Stimulated activated CD4-positive, alpha-beta T cell treated with anti-CD3 and anti-CD28 coated beads, TNF-alpha, amount 100 ng/mL, for 4 hours (primary cell): ENCODE measurements at places on chromosomes 12 and 14.
A peak's percentile ranks its signal among the peaks of the same experiment; 100 is the strongest.

- DNase-seq, result no peak
These were observed 98.1 kb upstream of the TMPO start for GRCh38 chr12:98417266-98417665.

- DNase-seq, result no peak
These were observed 350.5 kb upstream of the PDE3A start for GRCh38 chr12:20017802-20018201.

DNA sequence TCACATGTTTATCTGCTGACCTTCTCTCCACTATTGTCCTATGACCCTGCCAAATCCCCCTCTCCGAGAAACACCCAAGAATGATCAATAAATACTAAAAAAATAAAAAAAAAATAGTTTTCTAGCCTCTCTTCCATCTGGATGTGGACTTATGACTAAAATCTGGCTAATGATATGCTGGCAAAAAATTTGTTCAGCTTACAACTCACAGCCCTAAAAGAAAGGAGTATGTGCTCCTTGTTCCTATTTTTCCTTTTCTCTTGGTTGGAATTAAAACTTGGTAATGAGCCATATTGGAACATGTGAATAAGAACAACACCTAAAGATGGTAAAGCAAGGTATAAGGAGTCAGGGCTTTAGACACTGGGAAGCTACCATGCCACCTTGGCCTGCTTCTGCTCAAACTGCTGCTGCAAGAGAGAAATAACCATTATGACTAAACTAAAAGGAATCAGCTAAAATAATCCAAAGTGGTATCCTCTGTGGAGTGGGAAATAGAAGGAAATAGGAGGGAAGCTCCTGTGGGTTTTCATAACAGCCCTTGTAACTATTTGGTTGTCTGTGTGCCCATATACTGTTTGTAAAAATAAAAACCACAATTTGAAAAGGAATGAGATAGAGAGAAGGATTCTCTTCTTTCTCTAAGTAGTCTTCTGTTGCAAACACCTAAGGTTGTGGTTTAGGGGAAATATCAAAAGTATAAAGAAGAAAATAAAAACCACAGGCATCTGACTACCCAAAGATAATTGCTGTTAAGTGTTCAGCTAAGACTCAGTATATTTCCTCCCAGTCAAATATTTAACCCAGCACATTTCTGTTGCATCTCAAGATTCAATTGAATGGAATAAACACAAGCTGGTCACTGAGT lies 53.8 kb downstream of the SDR9C7 start:
- no peak for DNase-seq

DNA sequence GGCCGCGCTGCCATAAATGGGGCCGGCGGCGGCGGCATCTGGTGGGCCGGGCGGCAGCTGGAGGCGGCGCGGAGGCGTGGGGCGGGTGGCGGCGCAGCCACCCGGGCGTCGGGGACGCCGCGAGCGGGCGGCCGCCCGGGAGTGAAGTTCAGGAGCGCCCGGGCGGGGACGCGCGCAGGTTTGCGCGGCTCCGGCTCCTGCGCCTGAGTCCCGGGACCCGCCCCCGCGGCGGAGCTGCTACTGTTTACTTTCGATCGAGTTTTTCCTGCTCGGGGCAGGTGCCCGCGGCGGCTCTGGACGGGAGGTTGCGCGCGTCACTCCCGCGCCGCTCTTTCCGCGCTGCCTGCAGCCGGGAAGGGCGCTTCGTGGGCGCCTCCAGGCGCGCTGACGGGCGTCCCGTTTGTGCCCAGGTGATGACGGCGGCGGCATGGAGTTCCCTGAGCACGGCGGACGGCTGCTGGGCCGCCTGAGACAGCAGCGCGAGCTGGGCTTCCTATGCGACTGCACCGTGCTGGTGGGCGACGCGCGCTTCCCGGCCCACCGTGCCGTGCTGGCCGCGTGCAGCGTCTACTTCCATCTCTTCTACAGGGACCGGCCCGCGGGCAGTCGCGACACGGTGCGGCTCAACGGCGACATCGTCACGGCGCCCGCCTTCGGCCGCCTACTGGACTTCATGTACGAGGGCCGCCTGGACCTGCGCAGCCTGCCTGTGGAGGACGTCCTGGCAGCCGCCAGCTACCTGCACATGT lies at the start of gene ZBTB42:
ZBTB42 (plus strand) TSS at position 331 of the 749 bp plus-strand sequence; CDS start at position 428, 97 bp downstream.
- DNase-seq, result peak; percentile 41

DNA sequence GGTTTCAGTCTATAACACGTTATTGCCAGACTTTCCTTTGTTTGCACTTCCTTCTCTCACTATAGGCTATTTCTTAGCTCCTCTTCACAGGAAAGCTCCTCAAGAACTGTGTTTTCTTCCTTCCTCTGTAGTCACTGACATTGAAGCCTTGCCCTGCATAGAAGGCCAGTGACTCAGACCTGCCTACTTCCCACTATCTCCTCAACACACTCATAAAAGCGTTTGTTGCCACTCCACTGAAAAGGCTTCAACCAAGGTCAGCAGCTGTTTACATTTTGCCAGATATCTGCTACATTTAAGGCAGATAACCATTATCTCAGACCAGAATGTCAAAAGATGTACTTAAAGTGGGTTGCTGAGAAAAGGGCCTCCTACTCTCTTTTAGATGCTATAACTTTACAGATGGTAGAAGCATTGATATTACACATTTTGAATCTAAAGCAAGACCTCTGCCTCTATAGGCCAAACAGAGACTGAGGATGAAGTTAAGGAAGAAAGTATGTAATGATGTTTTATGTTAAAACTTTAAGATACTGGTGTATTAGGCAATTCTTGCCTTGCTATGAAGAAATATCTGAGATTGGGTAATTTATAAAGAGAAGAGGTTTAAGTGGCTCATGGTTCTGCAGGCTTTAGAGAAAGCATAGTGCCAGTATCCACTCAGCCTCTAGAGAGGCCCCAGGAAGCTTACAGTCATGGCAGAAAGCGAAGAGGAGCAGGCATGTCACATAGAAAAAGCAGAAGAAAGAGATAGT lies 233.3 kb upstream of the FLRT2 start:
- no peak for DNase-seq

DNA sequence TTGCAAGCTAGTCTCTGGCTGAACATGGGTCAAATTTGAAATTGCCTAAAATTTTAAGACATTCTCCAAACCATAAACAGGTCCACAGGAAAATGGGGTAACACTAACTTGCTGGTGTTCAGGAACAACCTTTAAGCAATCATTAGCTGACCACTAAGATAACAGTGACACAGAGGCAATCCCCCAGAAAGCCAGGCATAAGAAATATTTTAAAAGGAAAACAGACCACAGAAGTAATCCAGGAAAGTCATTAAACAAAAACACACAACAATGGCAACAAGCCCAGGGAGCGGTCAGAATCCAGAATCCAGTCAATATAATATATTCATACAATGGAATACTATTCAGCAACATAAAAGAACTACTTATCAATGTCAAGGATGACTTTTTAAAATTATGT lies 59.1 kb downstream of the LRP6 start:
- no peak for DNase-seq

- DNase-seq, result no peak
These were observed 223.9 kb upstream of the DAAM1 start for GRCh38 chr14:58964598-58964928.
